Activated gamma-delta T cell treated with Interleukin-2 at 50 U/mL for 16 hours (primary cell): ENCODE measurements at places on chromosomes 7 and 10.

- DNase-seq, result no peak
Observed at GRCh38 chr7:127245607-127246006, 7.1 kb downstream of the GRM8 start.

DNA sequence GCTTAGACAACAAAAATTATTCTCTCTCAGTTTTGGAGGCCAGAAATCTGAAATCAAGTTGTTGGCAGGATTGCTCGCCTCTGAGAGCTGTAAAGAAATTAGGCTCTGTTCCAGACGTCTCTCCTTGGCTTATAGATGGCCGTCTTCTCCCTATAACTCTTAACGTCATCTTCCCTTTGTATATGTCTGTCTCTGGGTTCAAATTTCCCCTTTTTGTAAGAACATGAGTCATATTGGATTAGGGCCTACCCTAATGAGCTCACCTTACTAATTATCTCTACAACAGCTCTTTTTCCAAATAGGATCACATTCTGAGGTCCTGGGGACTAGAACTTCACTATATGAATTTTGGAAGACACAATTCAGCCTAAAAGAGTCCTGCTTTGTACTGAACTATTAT is 22.4 kb downstream of the GALNTL5 start:
- no peak for DNase-seq

GRCh38 chr7:106037489-106038176 is 74.5 kb downstream of the SYPL1 start:
- no peak for DNase-seq

DNA sequence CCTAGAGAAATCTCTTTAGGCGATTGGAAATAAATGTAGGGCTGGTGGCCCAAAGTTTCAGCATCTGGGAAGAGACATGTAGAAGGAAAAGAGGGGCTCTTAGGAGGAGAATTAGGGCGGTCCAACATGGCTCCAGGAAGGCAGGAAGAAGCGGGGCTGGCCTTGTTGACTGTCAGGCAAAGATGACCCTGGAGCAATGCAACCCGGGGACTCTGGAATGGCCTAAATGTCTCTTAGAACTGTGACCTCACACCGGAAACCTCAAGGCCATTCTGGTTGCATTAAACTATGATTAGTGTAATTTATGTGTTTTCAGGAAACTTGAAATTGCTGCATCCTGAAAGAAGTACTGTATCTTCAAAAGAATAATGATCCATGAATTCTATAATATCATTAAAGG is 66.8 kb downstream of the NRP1 start:
- DNase-seq, result no peak

DNA sequence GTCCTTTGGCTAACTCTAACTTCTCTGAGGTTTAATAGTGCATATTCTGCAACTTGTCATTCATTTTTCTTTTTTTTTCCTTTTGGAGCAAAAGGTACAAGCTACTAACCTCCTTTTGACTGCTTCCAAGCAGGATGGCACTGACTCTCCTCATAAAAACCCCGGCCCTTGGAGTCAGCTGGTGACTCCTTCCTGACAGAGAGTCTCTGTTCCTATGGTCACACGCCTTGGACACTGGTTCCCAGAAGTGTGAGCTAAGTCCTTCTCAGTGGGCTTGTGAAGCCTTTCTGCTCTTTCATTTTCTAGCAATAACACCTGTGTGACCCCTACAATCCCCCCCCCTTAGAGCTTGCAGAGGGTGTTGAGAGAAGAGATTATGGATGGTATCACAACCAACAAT is 21.7 kb downstream of the DOCK4 start:
- DNase-seq, result no peak

- DNase-seq, result no peak
Observed at GRCh38 chr7:66054063-66054462, 21.6 kb upstream of the ASL start.

- no peak for DNase-seq
Observed at GRCh38 chr7:73565675-73566340, 8.3 kb upstream of the BCL7B start.

DNA sequence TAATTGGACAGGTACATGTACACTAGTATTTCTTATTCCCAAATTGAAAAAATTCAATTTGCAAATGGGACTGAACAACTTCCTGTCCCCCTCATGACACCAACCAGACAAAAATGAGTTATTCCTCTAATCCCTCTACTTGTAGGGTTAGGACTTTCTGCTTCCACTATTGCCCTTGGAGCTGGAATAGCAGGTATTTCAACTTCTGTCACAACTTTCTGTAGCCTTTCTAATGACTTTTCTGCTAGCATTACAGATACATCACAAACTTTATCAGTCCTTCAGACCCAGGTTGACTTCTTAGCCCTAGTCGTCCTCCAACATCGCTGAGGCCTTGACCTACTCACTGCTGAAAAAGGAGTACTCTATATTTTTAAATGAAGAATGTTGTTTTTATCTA is 6.4 kb downstream of the CYP3A7 start:
- DNase-seq, result no peak

DNA sequence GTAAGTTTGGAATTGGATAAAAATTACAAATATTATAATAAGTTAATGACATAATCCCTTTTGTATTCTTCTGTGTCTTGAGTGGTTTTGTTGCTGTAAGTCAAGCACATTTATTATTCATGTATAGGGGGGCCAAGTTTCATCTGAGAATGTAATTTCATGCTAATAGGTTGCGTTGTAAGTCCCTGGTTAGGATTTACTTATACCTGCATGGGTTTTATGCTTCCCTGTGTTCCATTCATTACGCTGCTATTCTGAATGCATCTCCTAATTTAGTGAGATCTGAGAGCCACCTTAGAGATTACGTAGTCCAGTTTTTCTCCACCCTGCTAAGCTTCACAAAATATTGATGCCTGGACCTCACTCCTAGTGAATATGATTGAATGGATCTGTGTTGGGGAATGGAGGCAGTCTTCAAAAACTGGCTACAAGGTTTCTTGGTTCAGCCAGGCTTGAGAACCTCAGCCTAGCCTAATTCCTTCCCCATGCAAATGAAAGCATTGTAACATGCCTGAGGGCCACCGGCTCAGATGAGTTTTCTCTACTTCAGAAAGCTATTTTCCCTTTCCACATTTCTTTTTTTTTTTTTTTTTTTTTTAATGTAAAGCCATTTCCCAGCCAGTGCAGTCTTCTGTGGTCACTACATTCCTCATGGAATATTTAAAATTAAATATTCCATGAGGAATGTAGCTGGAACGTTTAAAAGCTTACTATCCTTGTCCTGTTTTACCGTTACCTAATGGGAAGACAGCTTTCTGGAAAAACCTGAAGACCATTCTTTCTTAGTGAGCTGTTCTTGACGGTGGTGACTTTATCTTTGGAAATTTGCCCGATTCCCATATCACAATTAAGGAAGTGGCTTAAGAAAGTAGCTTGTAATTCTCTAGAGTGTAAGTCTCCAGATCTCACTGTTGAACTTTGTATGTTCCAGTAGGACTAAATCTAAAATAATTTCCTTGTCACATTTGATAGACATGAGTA is 16.0 kb downstream of the PAPSS2 start:
- no peak for DNase-seq

DNA sequence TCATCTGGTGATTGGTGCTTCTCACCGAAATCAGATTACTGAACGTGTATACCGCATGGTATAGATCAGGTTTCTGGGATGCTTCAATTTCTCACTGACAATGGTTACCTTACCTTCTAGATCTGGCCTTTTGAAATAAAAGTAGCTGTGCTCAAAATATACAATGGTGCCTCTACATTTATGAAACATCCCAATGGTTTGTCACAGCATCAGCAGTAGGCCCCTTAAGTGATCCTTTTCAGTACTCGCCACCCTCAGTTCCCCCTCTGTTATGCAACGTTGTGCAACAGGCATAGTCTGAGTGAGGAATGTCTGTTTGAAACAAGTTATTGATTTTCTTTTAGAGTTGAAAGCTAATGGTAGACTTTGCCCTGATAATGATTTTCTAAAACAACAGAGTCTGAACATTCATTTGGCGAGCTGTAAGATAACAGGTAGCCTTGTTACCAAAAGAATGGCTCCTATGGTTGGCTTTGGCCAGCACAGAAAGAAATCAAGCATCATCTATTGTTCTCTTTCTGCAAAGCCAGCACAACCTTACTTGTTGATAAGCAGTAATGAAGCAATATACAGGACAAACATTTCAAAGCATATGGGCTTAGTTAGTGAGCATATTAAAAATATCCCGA is 693.9 kb downstream of the PARD3 start:
- DNase-seq, result no peak

DNA sequence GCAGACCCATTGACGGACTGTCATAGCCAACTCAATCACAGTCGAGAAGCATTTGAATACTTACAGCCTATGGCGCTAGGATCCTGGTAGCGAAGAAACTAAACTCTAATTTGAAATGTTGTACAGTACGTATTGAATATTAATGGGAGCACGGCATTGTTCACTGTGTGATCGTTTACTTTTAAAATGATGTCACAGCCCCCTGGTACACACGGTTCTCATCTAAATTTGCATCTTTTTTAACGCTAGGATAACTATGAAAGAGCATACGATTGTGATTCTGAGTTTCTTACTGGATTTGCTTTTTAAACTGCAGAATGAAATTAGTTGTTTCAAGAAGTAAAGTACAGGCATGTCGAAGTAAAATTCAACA is 895 bp upstream of the NAPEPLD start:
- no peak for DNase-seq

- no peak for DNase-seq
Observed at GRCh38 chr7:104980440-104980839, 33.6 kb upstream of the KMT2E start.

DNA sequence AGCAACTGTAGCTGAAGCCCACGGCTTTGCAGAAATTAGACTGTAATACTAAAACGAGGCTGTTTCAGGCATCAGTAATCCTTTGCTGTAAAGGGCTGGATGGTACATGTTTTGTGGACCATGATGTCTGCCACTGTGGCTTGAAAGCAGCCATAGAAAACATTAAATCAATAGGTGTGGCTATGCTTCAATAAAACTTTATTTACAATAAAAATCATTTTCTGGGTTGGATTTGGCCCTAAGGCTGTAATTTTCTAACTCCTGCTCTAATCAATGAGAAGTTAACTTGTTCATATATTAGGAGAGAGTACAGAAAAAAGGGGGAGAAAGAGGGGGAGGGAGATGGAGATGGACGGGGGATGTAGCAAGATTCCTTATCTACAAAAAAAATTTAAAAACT is 183.4 kb downstream of the PIP4K2A start:
- no peak for DNase-seq

GRCh38 chr7:146067880-146068279 is 48.7 kb upstream of the CNTNAP2 start:
- no peak for DNase-seq
